ENCODE measurements at places on chromosomes 2 and 18. TPM values are rescaled to one million over a fixed set of nuclear protein-coding genes. Genes with fewer than 3 reads are reported as not detected.

The GFPT1 gene
- polyA plus RNA-seq: 4.5 TPM

DNA sequence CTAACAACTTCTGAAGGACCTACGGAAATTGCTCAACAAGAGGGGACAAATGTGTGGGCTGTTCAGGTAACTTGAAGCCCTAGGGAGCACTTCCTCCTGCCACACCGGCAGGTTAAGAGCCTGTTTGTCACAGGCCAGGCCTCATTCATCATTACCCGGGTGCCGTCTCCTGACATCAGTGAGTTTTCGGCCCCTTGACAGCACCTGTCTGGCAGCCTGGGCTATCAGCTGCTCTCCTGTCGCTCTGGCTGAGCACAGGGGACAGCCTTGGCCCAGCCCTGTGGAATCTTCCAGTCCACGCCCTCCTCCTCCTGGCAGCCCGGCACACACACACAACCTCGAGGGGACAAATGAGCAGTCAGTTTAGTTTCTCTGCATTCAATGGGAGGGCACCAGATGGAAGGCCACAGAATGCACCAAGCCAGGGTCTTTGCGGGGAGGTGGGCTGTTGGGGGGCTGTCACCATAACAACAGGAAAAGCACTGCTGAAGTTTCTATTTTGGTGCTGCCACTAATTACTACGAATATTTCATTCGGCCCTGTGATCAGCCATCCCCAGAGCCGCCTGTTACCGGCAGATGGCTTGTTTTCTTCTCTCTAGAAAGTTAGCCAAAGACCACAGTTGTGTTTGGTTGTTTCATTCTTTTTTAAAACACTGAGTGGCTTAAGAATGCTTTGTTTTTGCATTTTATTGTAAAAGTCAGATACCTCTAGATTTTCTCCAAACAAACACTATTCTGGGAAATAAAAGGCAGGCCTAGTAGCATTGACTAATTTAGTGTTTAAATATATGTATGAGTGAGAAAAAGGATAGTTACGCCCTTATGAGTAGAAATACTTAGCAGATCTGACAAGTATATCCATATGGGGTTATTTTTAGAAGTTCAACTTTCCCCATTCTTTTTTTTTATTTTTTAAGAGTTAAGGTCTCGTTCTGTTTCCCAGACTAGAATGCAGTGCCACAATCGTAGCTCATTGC, 189.9 kb upstream of the NDUFV2 start:
- H3K27ac ChIP-seq: no peak overlapping the region
- H3K27me3 ChIP-seq: peaks cover 3% of the 10 kb centered on the region
- H3K4me1 ChIP-seq: no peaks in the 10 kb centered on the region
- DNase-seq: no peak
- no peaks in the 10 kb centered on the region for H3K36me3 ChIP-seq
- H3K4me3 ChIP-seq: no peak overlapping the region

GRCh38 chr2:62099523-62100175, 96.3 kb upstream of the B3GNT2 start:
- peaks cover 2% of the 10 kb centered on the region for H3K4me1 ChIP-seq
- H3K4me3 ChIP-seq: peak overlapping the region; percentile 15
- no peak for DNase-seq

The NT5DC4 gene
- not detected for polyA plus RNA-seq

- H3K27ac ChIP-seq: no peak overlapping the region
- no peak for DNase-seq
- no peak overlapping the region for H3K4me3 ChIP-seq
- no peaks in the 10 kb centered on the region for H3K36me3 ChIP-seq
- H3K27me3 ChIP-seq: peaks cover 5% of the 10 kb centered on the region
Measured at GRCh38 chr2:189505492-189505891, 64.2 kb downstream of the WDR75 start.

DNA sequence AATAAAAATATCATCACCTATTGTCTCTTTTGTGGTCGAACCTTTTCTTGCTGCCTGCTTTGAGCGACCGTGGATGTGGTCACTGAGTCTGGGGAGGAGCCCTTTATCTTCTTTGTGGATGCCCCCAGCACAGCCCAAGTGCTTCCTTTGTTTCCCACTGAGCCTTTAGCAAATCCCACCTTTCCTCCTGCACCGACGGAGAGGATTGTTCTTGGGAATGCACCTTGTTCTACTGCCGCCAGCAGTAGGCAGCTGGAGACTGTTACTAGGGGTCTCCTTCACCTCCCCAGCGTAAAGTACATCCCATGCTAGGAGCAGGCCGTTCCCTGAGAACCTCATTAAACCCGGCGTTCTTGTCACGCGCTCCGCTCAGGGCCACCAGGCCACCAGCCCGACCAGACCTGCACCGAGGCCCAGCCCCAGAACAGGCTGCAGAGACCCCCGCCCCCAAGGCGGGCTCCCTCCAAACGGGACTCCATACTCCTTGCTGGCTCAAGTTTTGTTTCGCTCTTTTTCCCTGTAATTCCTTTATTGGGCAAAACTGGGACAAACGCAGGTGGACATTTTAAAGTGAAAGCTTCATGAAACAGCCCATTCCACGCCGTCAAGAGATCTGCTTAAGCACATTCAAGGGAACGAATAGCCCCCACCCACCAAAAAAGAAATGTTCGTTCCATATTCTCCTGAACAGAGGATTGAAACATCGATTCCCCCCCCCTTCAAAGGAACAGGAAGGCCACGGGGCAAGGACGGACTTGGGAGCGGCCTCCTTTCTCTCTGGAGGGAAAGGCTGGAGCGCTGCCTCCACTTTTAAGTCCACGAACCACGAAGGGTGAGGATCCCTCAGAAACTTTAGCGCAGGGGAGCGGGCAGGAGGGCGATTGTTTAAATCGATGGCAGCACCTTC, 1.1 kb upstream of the MAT2A start:
- peak overlapping the region; percentile 96 for H3K27ac ChIP-seq
- H3K27me3 ChIP-seq: peaks cover 11% of the 10 kb centered on the region
- peak overlapping the region; percentile 95 for H3K4me3 ChIP-seq
- H3K4me1 ChIP-seq: peaks cover 48% of the 10 kb centered on the region
- peak; percentile 17 for DNase-seq

All from immature natural killer cell (primary cell).